Calu3 (cell line): ENCODE measurements at places on chromosomes 1 and 21. TPM values are rescaled to one million over a fixed set of nuclear protein-coding genes. Genes with fewer than 3 reads are reported as not detected.

GRCh38 chr1:241499910-241500309 lies 19.6 kb downstream of the FH start:
- H3K27me3 ChIP-seq: no peaks in the 10 kb centered on the region
- no peak overlapping the region for H3K4me3 ChIP-seq
- DNase-seq: peak; percentile 28
- H3K27ac ChIP-seq: no peak overlapping the region

GRCh38 chr1:169886931-169887330 lies 6.8 kb downstream of the SCYL3 start:
- H3K27ac ChIP-seq: no peak overlapping the region
- H3K27me3 ChIP-seq: no peaks in the 10 kb centered on the region
- H3K4me1 ChIP-seq: peaks cover 37% of the 10 kb centered on the region
- no peak overlapping the region for H3K4me3 ChIP-seq

AGMAT gene
- total RNA-seq: 2.5 and 5.2 TPM in 2 replicates

DNA sequence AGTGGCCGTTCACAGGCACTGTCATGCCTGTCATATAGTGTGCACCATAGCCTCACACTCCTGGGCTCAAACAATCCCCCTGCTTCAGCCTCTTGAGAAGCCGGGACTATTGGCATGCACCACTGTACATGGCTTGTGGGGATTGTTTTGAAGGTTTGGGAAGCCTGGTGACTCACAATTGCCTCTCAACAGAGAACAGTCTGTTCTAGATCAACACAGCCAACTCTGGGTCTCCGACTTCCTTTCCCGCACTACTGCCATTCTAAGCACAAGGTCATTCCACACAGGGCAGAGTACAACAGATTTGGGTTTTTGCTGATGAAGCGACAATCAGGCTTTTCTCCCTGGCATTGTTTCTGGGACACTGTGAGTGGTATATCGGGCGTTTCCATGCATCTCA lies 15.5 kb upstream of the AHCTF1 start:
- no peaks in the 10 kb centered on the region for H3K36me3 ChIP-seq
- H3K27me3 ChIP-seq: no peaks in the 10 kb centered on the region
- no peaks in the 10 kb centered on the region for H3K4me1 ChIP-seq

DNA sequence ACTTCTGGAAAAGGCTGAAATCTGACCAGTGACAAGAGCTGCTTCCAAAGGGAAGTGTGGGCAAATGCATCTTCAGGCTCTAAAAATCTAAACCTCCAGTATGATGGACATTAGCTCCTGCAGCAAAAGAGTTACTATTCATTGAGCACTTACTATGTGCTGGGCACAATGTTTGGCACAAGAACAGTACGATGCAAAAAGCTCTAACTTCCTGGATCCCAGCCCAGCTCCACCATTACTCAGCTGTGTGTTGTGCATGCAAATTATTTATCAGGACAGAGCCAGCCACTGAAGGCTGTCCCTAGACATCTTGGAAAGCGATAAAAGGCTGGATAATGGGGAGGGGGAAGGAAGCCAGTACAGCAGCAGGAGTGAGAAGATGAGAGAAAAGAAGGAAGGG lies 143.5 kb downstream of the ELAVL4 start:
- no peak for DNase-seq
- H3K4me3 ChIP-seq: no peak overlapping the region
- no peak overlapping the region for H3K27ac ChIP-seq
- H3K4me1 ChIP-seq: no peaks in the 10 kb centered on the region
- H3K36me3 ChIP-seq: no peaks in the 10 kb centered on the region

DNA sequence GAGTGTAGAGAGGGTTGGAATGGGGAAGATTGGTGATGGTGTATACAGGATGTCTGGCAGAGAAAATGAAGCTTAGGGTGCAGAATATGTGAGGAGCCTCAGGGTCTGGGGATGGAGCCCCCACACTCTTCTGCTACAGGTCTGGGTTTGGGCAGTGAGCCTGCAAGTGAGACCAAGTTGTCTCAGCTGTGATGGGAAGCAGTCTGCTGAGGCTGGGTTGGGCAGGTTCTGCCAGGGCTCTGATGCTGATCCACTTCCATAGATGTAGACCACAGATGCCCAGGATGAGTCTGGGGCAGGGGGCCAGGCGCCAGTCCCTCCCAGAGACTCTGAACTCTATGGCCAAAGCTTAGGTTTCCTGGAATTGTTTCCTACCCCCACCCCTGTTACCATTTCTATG lies 516.9 kb downstream of the PTPRU start:
- H3K27ac ChIP-seq: no peak overlapping the region
- H3K4me1 ChIP-seq: no peaks in the 10 kb centered on the region
- H3K27me3 ChIP-seq: peaks cover 94% of the 10 kb centered on the region
- DNase-seq: no peak
- H3K36me3 ChIP-seq: no peaks in the 10 kb centered on the region

GRCh38 chr1:53680868-53681267 lies 58.1 kb downstream of the GLIS1 start:
- peaks cover 29% of the 10 kb centered on the region for H3K4me1 ChIP-seq
- peaks cover 100% of the 10 kb centered on the region for H3K27me3 ChIP-seq
- no peak for DNase-seq
- H3K4me3 ChIP-seq: no peak overlapping the region
- no peak overlapping the region for H3K27ac ChIP-seq

DNA sequence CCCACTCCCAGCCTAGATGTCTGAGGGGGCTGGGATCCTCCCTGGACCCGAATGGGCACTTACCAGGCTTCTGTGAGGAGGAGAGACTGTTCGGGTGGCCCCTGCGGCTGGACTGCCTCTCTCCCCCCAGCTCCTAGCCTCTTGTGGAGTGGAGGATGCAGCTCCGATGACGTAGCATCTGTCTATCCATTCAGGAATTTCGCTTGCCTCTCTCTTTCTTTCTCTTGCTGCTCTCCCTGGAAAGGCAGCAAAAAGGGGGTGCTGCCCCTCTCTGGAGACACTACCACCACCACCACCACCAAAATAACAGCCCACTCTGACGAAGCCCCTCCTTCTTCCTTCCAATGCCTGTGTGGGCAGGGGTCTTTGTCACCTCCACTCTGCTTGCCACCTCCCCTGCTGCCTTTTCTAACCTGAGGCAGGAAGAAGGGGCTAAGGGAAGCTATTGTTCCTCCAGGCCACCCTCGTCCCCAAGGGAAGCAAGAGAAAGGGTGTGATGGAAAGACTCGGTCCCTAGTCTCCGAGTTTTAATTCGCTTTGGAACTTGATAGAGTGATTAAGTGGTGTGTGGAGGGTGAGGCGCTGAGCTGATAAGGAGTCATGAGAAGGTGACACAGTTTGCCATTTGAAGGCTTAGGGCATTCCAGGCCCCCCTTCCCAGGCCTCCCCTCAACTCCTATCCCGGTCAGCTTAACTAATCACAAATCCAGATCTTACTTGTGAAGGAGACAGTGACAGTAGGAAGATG lies 60.5 kb downstream of the RHBG start:
- peaks cover 100% of the 10 kb centered on the region for H3K27me3 ChIP-seq
- H3K36me3 ChIP-seq: no peaks in the 10 kb centered on the region
- no peaks in the 10 kb centered on the region for H3K4me1 ChIP-seq
- H3K27ac ChIP-seq: no peak overlapping the region
- H3K4me3 ChIP-seq: no peak overlapping the region

DNA sequence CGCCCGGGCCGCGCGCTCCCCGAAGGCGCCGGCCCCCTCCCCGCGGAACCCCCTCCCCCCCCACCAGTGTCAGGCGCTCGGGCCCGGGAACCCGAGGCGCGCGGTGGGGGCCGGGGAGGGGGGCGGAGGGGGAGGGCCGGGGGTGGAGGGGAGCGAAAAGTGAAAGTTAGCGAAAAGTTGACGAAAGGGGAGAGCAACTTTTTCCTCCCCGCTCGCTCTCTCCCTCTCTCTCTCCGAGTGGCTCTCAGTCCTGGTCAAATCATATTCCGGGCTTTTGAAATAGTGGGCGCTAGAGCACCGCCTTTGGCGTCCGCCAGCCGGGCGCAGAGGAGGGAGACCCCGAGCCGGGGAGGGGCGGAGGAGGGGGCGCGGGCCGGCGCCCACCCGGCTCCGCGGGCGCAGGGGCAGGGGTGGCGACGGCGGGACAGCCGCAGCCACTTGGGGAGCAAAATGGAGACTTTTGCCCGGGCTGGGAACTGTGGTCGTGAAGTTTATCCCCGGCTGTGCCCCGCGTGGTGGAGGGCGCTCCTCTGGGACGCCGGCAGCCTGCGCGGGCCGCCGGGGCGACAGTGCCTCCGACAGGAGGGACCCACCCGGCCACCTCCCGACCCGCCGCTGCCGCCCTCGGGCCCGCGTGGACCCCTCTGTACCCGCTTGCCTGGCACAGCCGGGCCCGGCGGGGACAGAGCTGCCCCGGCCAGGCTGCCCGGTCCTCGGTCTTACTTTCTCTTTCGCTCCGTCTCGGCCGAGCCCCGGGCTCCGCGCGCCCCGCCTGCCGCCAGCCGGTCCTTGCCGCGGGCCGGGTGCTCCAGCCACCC lies 697 bp downstream of the PRDM16 start:
- H3K4me1 ChIP-seq: no peaks in the 10 kb centered on the region
- peaks cover 16% of the 10 kb centered on the region for H3K36me3 ChIP-seq
- H3K27me3 ChIP-seq: peaks cover 47% of the 10 kb centered on the region
- DNase-seq: peak; percentile 42
- peak overlapping the region; percentile 61 for H3K4me3 ChIP-seq
- no peak overlapping the region for H3K27ac ChIP-seq

GRCh38 chr1:59678040-59678439 lies 136.7 kb upstream of the HOOK1 start:
- no peak for DNase-seq
- peak overlapping the region; percentile 1 for H3K27ac ChIP-seq
- H3K4me3 ChIP-seq: no peak overlapping the region

CD1B gene
- not detected in 2 replicates for total RNA-seq

DNA sequence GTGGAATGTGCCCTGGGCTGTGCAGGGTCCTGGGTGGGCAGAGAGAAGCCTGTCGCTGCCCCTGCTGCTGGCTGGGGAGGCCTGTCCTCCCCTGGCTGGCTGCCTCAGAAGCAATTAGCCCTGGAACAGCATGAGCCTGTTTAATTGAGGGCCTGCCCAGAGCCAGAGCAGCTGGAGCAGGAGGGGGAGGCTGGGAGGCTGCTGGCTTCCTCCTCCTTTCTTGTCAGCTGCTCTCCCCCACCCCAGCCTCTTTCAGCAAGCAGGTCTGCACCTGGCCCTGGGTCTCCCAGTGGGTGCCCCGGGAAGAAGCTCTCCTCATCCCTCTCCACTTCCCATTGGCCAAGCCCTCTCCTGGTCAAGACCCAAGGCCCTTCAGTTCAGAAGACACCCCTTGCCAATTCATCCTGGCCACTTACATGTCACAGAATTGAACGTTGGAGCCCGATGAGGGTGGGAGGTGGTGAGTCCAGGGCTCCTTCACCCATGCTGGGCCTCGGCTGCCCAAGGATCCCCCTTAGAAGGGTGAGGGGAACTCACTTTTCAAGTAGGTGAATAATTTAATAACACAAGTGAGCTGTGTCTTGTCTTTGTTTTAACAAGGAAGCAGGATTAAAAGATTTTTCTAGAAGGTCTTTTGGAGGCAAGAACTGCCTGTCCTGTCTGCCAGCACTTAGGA lies 13.2 kb downstream of the AMPD2 start:
- H3K4me3 ChIP-seq: no peak overlapping the region
